ENCODE measurements at places on chromosomes 12 and 14.

DNA sequence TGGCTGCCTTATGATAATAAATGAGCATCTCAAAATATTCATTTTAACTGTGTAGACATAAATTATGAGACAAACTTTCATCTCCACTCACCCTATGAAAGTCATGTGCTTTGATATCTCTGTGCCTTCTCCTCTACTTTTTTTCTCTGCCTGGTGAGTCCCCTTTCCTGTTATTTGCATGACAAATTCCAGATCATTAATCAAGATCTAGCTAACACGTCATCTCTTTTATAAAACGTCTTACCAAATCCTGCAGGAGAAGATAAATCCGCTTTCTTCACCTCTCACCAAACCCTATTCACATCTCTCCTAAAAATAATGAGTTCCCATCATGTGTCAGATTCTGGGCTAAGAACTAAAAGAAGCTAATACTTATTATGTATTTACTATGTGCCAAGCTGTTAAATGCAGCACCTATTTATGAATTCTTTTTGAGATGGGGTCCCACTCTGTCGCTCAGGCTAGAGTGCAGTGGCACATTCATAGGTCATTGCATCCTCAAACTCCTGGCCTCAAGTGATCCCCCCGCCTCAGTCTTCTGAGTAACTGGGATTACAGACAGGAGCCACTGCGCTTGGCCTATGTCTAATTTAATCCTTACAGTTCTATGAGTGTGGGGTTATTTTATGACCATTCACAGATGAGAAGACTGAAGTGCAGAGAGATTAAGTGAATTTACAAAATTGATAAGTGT is 26.7 kb downstream of the SPX start:
- no peak for DNase-seq

GRCh38 chr12:82329508-82329907 is 28.7 kb downstream of the CCDC59 start:
- DNase-seq: no peak

DNA sequence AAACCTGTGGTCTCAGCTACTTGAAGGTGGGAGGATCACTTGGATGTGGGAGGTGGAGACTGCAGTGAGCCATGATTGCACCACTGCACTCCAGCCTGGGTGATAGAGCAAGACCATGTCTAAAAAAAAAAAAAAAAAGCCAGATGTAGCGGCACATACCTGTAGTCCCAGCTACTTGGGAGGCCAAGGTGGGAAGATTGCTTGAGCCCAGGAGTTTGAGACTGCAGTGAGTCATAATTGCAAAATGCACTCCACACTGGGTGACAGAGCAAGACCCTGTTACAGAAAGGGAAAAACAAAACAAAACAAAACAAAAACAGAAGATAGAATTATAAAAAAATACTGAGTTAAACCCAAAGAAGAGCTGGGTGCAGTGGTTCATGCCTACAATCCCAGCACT is 29.1 kb upstream of the APOF start:
- no peak for DNase-seq

DNA sequence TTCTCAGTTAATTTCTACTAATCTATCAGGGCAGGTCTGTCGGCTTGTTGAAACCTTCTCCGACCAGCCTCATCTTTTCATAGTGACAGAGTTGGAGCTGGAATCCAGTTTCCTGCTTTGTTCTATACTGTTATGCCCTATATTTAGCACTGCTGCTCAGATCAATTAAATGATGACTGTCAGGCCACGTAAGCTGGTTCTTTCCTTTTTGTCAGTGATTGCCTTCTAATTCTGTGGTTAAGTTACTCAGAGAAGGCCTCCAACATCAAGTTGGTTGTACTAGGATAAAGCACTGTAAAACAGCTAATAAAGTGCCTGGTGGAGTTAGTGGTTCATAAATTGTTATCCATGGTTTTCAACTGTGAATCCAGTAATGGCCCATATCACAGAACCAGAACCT is 22.6 kb downstream of the DERA start:
- DNase-seq: no peak

DNA sequence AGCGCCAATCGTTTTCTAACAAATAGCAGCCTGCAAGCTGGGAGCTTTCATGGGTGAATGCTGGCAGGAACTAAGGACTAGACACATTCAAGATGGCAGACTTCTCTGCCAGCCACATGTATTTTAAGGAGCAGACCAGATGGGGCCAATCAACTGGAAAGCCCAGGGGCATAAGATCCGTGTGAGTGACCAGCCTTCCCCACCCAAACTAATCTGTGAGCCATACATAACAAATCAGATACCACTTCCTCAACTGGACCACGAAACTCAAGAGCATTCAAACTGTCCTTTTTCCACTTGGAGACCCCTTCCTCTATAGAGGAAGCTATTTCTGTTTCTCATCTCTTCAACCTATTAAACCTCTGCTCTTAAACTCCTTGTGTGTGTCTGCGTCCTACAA is 9.7 kb downstream of the TCL1B start:
- no peak for DNase-seq

GRCh38 chr14:80844872-80845271 is 96.7 kb downstream of the CEP128 start:
- no peak for DNase-seq

- DNase-seq: peak; percentile 60
Observed at GRCh38 chr14:95507701-95508103, 8.7 kb downstream of the SYNE3 start.

- DNase-seq: no peak
Observed at GRCh38 chr12:49901986-49902385, 1.7 kb downstream of the FAIM2 start.

DNA sequence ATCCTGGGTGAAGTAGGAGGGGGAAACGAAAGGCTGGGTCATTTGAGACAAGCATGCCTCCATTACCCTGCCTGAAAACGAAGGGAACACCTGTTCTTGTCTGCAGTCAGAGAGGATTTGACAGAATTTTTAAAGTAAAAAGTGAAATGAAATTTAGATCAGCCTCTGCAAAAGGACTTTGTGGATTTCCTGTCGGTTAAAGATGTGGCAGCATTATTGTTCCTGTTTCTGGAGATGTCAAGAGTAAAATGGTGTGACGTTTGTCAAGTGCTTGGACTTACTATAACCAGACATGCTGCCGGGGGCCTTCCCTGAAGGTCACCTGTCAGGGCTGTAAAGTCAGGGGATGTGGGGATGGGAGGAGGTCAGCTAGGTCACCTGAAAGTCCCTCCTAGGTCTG is 32.0 kb downstream of the NRXN3 start:
- DNase-seq: no peak

DNA sequence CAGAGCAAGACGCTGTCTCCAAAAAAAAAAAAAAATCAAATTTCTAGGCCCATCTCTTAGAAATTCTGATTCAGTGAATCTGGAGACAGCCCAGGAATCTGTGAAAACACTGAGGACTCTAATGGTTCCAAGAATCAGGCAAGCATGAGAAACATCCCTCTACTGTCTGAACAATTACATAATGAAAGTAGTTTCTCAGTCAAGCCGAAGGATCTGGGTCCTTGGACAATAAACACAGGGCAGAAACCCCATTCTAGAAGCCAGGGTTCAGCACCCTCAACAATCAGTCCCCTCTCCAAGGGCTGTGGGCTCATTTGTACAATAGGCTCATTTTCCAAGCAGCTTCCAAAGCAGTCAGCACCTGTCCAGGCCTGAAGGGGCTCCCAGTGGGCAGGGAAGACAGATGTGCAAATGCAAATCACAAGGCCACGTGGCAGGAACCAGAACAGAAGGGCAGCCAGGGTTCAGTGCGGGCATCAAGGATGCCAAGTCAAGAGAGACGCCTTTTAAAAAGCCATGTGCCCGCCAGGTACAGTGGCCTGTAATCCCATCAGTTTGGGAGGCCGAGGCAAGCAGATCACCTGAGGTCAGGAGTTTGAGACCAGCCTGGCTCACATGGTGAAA is 96.1 kb downstream of the KSR2 start:
- DNase-seq: no peak

DNA sequence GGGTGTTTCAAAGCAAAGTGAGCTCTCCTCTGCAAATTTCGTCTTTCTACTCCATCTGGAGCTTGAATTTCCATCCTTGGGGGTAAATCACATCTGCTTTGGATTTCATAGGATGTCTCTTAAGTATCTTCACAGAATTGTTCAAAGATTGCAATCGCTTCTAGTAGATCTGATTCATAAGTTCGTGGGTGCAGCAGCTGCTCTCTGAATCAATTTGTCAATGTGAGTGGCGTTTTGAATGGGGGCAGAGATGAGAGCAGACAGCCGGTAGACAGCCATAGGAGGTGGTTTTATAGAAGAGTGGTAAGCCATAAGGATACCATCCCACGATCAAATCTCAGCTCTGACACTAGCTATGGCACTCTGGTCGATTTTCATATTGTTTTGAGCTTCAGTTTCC is 146.0 kb upstream of the RPH3A start:
- no peak for DNase-seq

DNA sequence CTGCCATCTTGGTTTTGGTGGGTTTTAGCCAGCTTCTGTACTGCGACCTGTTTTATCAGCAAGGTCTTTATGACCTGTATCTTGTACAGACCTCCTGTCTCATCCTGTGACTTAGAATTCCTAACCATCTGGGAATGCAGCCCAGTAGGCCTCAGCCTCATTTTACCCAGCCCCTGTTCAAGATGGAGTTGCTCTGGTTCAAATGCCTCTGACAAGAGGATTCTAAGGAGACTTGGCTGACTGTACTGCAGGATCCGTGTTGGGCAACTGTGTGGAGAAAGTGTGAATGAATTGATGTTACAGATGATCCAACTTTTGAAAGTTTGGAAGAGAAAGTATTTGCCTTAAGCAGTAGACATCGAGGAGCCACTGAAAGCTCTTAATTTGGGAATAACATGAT is 91.0 kb downstream of the TTLL5 start:
- no peak for DNase-seq

DNA sequence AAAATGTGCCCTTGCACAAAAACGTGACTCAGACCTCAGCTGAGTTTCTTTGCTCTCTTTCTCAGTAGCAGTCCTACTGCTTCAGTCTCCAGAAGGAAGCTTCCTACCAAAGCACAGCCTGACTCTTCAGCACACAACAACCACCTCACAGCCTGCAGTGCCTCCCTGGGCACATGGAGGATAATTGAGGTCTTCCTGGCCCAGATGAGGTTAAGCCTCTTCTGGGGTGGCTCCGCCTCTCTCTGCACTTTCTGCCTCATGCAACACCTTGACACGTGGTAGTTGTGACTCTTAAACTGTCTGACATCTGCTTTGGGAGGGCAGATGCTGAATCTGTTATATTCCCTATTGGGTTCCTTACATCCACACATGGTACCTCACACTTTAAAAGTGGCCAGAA is 33.8 kb downstream of the GIT2 start:
- DNase-seq: peak; percentile 32

GRCh38 chr14:79949906-79950305 is 261.4 kb downstream of the DIO2 start:
- no peak for DNase-seq

DNA sequence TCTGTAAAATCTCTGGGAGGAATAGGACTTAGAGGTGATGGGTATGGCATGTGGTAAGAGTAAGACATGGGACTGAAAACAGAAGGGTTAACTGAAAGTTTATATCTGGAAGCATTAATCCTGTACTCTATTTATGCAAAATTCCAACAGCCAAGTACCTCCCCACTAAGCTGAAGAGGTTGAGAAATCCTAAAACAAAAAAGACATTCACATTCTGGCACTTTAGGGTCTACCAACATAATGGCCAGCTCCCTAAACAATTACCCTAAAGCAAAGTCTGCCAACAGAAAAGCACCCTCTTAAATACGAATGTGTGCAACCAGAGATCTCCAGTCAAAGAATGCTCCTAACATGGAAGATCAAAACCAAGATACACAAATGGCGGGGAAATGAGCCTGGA is 87.4 kb downstream of the GTF2A1 start:
- no peak for DNase-seq

DNA sequence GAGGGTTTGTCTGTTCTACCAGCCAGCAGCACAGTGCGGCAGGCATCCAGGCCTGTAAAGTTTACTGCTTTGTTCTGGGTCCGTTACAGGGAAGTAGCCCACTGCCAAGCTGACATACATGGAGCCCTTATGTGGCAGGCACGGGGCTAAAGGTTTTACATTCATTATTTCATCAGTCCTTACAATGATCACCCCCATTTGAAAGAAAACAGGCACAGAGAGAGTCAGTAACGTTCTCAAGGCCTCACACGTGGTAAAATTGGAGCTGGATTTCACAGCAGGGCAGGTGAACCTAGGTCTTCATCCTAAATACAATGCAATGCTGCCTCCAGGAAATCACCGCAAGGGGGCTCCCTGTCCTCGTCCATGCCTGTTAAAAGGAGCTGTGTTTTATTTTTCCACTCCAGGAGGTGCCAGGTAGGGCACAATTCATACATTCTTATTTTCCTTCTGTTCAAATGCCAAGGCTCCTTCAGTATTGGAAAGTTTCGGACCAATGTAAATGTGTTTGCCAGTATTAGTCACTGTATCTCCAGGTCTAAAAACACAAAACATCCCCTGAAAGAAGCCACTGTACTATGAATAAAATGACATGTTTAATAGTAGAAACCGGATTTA is 172.2 kb upstream of the GZMB start:
- DNase-seq: peak; percentile 62

DNA sequence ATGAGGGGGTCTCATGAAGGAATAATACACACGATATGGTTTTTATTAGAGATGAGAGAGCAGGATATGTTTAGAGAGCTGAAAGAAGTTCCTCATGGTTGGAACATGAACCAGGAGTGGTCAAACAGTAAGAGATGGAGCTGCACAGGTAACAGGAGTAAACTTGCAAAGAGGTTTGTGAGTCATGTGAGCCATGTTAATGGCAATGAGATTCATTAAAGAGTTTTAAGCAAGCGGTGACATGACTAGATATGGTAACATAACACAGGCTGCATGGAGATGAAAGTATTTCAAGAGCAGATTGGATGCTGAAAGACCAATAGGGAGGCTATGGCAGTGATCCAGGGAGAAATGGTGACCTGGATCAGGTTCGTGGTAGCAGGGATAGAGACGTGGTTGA is 62.6 kb upstream of the SSTR1 start:
- DNase-seq: no peak

DNA sequence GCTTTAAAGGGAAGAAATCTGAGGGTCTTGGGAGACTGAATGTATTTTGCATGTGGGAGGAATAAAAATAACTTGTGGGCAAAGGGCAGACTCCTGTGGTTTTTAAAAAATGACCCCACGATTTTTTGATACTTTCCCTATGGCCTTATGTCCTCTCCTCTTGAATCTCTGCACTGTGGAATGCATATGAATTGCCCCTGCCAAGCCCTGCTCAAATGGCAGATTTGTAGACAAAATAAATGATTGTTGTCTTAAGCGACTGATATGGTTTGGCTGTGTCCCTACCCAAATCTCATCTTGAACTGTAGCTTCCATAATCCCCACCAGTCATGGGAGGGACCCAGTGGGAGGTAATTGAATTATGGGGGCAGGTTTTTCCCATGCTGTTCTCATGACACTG is 223.8 kb downstream of the DACT1 start:
- DNase-seq: no peak

- DNase-seq: peak; percentile 99
Observed at GRCh38 chr12:124917135-124917840, 2.8 kb upstream of the UBC start.

DNA sequence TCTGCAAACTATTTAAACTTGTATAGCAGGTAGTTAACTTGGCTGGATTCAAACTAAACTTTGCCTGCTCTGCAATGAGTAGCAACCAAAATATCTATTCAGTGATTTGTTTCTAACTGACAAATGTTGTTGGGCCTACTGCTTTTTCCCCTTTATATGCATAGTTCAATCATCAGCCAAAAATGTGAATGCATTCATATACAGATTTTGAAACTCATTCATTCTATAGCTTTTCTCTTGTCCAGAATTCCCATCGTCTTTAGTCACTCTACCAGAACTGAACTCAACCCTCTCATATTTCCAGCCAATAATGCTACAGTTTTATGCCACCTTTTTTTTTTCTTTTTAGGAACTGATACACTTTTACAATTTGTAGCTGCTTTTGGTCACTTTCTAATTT is 599.8 kb downstream of the RPL10L start:
- DNase-seq: no peak

GRCh38 chr14:43901911-43902673 is 605.0 kb downstream of the FSCB start:
- DNase-seq: no peak
